Placental epithelial cell (primary cell): ENCODE measurements at places on chromosomes 1 and 21. TPM values are rescaled to one million over a fixed set of nuclear protein-coding genes. Genes with fewer than 3 reads are reported as not detected.

The TDRD10 gene
- total RNA-seq: not detected in 2 replicates

The HPCAL4 gene
- total RNA-seq: not detected in 2 replicates

The SELL gene
- total RNA-seq: 0.39 TPM in 1 of 2 replicates, not detected in the other

The RASAL2 gene
- total RNA-seq: 41.2 and 94.9 TPM in 2 replicates

The HORMAD1 gene
- total RNA-seq: not detected in 2 replicates

The OXCT2 gene
- total RNA-seq: 0.54 and 0.79 TPM in 2 replicates

The LMOD1 gene
- 0.22 and 0.39 TPM in 2 replicates for total RNA-seq

The NEXN gene
- 0.39 and 0.65 TPM in 2 replicates for total RNA-seq

The CAMSAP2 gene
- 38.5 and 45.0 TPM in 2 replicates for total RNA-seq

The C1orf210 gene
- 0.39 and 1.4 TPM in 2 replicates for total RNA-seq

The TCHH gene
- 0.11 and 0.39 TPM in 2 replicates for total RNA-seq

The BCL2L15 gene
- 0.11 and 0.39 TPM in 2 replicates for total RNA-seq

The SEC16B gene
- total RNA-seq: 1.5 and 2.4 TPM in 2 replicates

The NBPF20 gene
- total RNA-seq: 0.87 and 1.6 TPM in 2 replicates

The STIL gene
- total RNA-seq: 7.9 and 8.8 TPM in 2 replicates

The GPR25 gene
- total RNA-seq: not detected in 2 replicates

The REN gene
- not detected in 2 replicates for total RNA-seq

The KCNK2 gene
- total RNA-seq: 0.11 and 0.39 TPM in 2 replicates

The CLCNKB gene
- total RNA-seq: 0.43 and 1.2 TPM in 2 replicates

The ANGPTL1 gene
- not detected in 2 replicates for total RNA-seq

The YIPF1 gene
- total RNA-seq: 22.0 and 36.7 TPM in 2 replicates

The TSTD1 gene
- 57.7 and 112 TPM in 2 replicates for total RNA-seq

The IL24 gene
- 0.22 TPM in 1 of 2 replicates, not detected in the other for total RNA-seq

The LRRC71 gene
- under 0.01 TPM in 1 of 2 replicates, not detected in the other for total RNA-seq

The MRPL55 gene
- total RNA-seq: 44.5 and 106 TPM in 2 replicates

The EPS8L3 gene
- total RNA-seq: not detected in 2 replicates

The CLDN19 gene
- total RNA-seq: not detected in 2 replicates

The PRKCZ gene
- total RNA-seq: 69.1 and 73.1 TPM in 2 replicates

The GPR37L1 gene
- total RNA-seq: under 0.01 TPM in 1 of 2 replicates, not detected in the other

The FMN2 gene
- total RNA-seq: 0.79 and 9.5 TPM in 2 replicates
